Stimulated activated CD8-positive, alpha-beta memory T cell treated with anti-CD3 and anti-CD28 coated beads, Interleukin-15, amount 100 ng/mL, for 1 hour (primary cell): ENCODE measurements at places on chromosomes 4 and X.

DNA sequence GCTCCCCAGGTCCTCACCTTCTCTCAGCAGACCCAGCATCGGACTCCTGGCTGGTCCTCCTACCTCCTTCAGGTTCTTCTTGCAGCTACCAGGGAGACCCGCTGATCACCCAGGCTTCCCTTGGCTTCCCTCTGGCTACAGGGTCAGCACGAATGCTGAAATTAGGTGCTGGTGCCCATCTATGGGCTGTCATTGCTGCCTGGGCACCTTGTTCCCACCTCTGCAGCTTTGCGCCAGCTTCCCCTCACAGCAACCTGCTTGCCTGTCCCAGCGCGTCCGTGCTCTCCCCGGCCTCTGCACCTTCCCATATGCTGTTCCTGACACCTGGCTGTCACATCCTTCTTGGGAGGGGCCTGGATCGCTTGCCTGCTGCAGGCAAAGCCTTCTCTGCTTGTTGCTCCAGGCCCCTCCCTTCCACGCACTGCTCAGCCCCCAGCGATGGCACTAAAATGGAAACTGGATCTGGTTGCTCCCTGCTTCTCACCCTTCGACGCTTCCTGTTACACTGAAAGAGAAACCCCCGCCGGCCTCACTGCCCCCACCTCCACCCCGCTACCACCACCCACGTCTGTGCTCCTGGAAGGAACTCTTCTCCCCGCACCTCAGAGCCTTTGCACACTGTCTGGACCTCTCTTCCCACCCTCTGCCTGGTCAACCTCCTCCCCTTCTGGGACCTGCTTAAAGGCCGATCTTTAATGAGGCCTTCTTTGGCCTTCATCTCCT is 22.2 kb downstream of the C4orf50 start:
- DNase-seq: no peak

GRCh38 chrX:111649638-111650037 is 31.3 kb upstream of the ALG13 start:
- DNase-seq: no peak

DNA sequence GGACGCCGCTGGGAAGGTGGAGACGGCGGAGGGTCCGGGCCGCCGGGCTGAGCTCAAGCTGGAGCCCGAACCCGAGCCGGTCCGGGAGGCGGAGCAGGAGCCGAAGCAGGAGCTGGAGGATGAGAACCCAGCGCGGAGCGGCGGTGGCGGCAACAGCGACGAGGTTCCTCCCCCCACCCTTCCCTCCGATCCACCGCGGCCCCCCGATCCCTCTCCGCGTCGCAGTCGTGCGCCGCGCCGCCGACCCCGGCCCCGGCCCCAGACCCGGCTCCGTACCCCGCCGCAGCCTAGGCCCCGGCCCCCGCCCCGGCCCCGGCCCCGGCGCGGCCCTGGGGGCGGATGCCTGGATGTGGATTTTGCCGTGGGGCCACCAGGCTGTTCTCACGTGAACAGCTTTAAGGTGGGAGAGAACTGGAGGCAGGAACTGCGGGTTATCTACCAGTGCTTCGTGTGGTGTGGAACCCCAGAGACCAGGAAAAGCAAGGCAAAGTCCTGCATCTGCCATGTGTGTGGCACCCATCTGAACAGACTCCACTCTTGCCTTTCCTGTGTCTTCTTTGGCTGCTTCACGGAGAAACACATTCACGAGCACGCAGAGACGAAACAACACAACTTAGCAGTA is 483 bp downstream of the USP27X start:
- no peak for DNase-seq

DNA sequence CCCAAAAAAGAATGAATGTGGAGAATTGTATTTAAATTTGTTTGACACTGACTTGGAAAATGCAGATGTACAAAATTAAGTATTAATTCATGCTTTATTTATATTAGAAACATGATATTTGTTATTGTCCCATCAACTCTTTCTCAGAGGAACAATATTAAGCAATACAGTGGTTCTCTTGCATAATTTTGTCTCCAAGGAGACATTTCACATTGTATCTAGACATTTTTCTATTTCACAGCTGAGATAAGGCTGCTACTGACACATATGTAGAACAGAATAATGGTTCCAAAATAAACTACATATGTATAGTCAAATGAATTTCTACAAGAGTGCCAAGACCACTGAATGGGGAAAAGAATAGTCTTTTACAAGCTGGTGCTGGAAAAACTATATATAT is 427.9 kb upstream of the SPANXN1 start:
- no peak for DNase-seq

- no peak for DNase-seq
These were observed 20.2 kb downstream of the OFD1 start for GRCh38 chrX:13754765-13755164.

GRCh38 chr4:169143335-169143734 is 127.4 kb downstream of the SH3RF1 start:
- DNase-seq: no peak

- no peak for DNase-seq
These were observed 19.4 kb upstream of the AGA start for GRCh38 chr4:177461606-177462005.

DNA sequence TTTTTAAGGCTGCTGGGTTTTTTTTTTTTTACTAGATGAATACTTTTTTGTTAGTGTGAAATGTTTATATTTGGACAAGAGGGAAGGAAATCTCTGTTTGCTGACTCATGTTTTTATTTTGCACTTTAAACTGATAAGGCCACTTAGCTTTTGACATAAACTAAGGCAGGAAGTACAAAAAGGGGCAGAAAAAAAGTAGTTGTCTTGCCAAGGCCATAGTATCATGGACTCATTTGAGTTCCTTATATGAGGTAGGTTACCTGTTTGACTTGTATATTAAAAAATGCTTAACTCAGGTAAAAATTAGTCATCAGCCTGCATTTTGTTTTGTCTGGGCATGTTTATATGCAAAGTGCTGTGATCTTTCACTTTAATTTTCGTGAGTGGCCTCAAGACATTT is 26.0 kb downstream of the SMAD1 start:
- no peak for DNase-seq

DNA sequence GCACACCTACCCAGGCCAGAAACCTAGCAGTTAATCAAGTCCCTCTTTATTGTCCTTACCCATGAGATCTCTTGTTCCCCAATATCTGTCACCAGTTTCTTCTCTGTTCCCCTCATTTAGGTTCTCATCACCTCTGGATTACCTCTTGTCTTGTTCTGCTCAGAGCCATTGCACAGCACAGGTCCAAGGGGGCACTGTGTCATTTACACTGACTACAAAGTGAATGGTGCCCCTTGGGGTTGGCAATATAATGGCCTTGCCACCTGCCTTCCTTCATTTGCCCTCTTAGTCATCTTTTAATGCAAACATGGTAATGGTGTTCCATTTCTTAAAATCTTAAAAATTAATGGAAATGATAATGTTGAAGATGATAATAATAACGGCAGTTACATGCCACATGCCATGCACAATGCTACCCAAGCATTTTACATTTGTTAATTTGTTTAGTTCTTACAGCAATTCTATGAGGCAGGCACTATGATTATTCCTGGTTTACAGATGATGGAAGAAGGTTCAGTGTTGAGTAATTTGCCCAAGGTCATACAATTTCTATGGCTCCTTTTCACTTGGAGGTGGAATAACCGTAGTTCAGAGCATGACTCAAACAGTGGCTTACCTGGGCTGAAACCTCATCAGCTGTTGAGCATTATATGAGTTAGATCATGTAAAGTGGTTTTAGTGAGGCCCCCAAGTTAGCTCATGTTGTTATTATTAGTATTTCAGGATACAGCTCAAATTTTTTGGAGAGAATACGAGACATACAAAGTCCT is 117.9 kb downstream of the RASL11B start:
- no peak for DNase-seq
